ENCODE measurements at places on chromosomes 5 and 9.

DNA sequence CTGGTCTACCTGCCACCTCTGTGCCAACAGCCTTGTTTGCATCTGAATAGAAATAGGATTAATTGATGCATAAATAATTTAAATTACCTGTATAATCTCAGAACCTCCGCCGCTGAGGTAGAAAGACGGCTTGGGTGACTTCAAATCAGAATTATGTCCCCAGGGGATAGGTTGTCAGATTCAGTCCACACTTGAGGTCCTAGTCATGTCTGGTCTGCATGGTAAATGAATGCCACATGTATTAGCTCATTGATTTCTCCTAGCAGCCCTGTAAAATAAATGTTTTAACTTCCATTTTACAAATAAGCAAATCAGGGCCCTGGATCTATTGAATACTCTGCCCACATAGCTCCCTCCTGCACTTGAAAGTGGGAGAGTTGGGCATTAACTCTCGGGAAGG lies 368.0 kb upstream of the WWC1 start:
- no peak for DNase-seq

- no peak for DNase-seq
These were observed 320.4 kb upstream of the KLF4 start for GRCh38 chr9:107809871-107810460.

GRCh38 chr5:89280103-89281037 lies 397.4 kb upstream of the MEF2C start:
- DNase-seq, result no peak

- DNase-seq, result no peak
These were observed 26.8 kb downstream of the CEP78 start for GRCh38 chr9:78262655-78263054.

- no peak for DNase-seq
These were observed 10.4 kb upstream of the PCDHGC3 start for GRCh38 chr5:141465351-141465750.

DNA sequence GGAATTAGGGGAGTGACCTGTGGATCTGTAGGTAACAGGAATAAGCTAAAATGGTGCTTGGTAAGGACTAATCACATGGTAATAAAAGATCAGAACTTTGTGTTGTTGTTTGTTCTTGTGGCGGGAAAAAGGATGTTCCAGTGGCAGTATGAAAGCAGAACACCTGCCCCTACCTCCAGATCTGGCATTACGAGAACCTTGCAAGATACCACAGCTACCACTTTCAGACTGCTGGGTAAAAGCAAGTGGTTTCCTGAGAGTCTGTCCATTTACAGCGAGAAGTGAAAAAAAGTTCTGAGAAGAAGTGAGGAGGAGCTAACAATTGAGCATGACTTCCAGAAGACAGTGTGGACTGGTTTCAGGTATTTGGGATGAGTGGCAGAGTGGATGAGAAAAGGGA lies 252.5 kb downstream of the TLE4 start:
- no peak for DNase-seq

DNA sequence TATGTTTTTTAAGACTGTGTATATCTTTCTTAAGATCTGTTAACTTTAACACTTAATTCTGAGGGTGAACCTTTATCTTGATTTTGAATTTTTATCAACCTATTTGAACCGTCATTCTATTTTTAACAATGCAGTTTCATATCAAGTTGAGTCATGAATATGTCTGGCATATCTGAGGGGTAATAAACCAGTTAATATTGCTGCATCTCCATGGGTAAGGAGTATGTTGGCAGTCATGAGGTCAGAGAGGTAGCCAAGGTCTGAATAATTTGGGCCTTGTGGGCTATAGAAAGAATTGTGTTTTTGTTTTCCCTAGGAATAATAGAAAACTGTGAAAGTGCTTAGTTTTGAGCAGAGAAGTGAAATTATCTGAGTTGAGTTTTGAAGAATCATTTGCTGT lies 419.0 kb downstream of the PLK2 start:
- no peak for DNase-seq

DNA sequence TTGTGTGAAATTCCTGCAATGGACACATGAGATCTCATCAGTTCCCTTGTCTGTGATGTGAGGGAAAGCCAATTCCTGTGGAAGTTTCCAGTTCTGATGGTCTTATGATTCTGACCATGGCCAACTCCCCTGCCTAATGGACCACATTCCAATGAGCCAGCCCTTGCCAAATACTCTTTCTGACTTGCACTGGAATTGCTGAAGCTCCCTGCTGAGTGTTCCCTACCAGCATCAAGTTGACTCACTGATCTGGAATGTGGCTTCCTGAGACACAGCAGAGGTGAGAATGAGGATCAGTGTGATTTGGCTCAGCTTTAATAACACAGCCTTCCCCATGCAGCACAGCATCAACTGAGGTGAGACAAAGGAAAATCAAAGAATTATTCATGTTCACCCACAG lies 427.8 kb downstream of the KDM4C start:
- no peak for DNase-seq

- no peak for DNase-seq
These were observed 5.4 kb upstream of the HEMGN start for GRCh38 chr9:97943308-97943855.

GRCh38 chr9:134069480-134070399 lies 1.9 kb upstream of the BRD3 start:
- no peak for DNase-seq

- DNase-seq, result no peak
These were observed 10.3 kb upstream of the IL3 start for GRCh38 chr5:132050136-132050535.

- no peak for DNase-seq
These were observed 599 bp downstream of the KIAA1191 start for GRCh38 chr5:176360894-176361436.

DNA sequence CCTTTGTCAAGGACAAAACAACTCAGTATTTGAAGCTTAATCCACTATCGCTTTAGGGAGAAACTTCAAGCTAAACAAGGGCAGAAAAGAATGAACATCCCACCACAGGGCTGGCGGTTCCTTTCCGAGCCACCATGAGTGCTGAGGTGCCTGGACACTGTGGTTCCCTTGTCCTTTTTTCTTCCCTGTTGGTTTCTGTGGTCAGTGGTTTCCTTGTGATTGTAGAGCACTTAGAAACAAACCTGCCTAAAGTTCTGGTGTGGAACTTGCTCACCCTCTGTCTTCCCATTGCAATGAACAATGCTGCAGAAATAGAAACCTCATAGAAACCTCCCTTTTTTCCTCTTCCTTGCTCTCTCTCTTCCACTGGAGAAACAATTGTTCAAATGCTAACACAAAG lies 79.3 kb upstream of the TBC1D2 start:
- DNase-seq, result no peak

DNA sequence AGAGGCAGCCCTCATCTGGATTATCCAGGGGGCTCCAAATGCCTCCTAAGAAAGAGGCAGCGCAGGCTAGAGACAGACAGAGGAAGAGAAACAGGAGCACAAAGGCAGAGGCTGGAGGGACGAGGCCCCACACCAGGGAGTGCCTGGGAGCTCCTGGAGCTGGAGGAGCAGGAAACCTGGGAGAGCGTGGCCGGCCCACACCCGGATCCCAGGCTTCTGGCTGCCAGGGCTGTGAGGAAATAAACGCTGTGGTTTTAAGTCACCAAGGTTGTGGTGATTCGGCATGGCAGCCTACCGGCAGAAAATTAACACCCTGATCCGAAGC lies 165.5 kb downstream of the OLFM1 start:
- DNase-seq, result no peak

GRCh38 chr9:133884907-133885744 lies 107.0 kb downstream of the VAV2 start:
- no peak for DNase-seq

GRCh38 chr9:112890106-112891081 lies at the start of gene SLC46A2:
Gene SLC46A2, minus strand, starts transcription at chr9:112890876. Its CDS starts 195 bp downstream, at chr9:112890681.
- no peak for DNase-seq

DNA sequence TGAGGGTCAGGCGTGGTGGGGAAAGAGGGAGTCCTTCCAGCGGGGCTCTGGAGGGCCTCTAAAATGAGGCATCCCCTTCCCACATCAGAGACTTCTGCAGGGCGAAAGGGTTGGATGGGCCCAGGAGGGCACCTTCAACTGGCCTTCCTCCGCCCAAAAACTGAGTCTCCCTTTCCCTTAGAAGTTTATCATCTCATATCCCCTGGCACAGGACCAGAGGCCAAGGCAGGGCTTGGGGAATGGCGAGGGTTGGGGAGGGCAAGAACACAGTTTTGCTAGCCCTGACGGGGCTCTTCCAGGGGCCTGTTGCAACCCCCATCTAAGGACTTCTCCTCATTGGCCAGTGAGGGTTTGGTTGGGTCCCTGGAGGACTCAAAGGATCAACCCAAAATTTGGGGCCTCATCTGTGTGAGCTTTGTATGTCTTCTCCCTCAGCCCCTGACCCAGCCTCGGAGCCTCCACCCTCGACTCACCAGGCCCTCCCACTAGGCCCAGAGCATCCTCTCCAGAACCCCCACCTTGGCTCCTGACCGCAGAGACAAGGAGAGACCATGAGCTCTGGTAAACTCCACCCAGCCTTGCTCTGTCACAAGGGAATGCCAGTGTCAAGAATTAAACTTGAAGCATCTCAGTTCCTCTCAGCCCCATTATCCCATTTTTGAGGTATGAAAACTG lies 24.1 kb downstream of the AQP7 start:
- DNase-seq, result no peak

GRCh38 chr9:33289496-33289895 lies 820 bp upstream of the NFX1 start:
- DNase-seq, result no peak

DNA sequence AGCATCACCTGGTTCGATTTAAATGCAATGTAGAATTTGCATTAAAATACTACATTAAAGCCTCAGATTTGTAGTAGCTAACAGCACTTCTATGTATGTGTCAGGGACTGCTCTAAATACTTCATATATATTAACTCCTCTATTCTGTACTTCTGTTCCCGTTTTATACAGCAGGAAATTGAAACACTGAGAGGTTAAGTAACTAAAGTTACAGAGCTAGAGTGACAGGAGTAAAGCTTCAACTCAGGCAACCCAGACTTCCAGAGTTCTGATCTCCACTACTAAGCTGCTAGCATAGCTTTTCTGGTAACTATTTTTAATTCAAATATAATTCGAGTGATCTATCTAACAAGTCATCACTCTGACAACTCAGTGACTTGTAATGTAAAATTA lies 619 bp upstream of the APC start:
- no peak for DNase-seq

GRCh38 chr5:145925353-145925752 lies 11.0 kb upstream of the SH3RF2 start:
- no peak for DNase-seq

- no peak for DNase-seq
These were observed 214.9 kb upstream of the DMRT1 start for GRCh38 chr9:626596-626995.

DNA sequence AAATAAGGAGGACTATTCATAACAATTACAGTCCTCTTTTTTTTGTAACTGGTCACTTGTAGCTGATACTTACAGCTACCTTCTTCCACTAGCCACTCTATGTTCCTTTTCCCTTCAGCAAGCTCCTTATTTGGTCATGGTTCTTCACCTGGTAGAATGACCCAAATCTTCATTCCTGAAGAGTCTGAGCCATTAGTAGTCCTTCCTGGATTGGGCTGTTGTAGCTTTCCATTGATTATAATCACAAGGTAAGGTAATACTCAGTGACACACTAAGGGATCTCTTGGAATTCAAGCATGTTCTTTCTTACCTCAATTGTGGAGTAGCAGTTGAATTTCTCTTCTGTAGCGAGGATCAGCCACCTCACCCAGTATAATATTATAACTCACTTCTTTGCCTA lies 25.5 kb upstream of the ITGA2 start:
- DNase-seq, result no peak
